ENCODE measurements at places on chromosomes 6 and 20.

GRCh38 chr20:3672547-3673171 is 9.2 kb downstream of the ADAM33 start:
- DNase-seq = no peak

DNA sequence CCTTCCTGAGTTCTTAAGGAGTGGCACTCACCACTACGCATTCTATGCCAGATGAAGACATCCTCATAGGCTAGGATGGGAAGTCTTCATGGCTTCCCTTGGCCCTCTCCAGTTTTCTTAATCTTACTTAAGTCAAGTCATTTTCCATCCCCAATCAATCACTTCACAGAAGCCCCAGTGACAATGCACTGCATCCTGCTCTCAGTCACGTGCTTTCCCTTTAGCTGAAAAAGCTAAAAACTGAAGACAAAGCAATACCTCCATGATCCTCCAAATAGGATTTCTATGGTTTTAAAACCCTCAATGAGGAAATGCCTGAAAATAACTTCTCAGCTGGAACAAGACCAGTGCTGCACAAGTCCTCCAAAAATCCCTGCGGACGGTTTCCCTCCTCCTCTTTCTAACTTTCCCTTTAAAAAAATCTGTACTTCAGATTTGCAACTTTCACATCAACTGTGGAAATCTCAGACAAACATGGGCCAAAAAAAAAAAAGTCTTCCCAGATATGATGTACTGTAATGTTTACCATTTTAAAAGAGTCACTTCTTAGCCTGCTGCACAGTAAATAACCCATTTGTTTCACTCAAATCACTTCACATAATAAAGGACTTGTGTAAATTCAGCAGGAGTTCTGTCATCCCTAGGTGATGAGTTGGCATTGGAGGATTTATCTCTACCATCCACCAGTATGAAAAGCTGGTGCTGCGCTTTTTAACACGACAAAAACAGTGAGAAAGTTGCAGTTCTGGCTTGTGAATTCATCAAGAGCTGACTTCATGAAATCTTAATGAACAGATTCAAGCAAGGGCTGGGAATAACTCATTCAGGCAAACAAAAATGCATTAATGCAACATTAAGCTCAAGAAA is 590.0 kb upstream of the NOX3 start:
- DNase-seq = no peak

- DNase-seq = no peak
These were observed 279.7 kb downstream of the UST start for GRCh38 chr6:149026530-149026942.

DNA sequence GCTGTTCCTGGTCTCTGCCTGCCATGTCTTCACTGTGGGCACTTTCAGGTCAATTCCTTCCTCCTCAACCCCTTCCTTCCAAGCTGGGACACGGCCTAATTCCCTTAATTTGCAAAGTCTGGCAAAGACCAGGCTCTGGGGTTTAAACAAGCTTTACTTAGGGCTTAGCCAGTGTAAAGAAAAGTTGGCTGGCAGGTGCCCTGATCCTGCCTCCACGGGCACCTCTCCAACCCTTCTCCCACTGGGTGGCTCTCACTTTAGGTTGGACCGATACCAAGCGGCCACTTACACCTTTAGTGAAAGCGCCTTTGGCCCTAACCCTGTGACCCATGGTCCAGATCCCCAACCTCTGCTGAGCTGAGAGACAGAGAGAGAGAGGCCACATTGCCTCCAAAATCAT is 13.7 kb upstream of the MLN start:
- no peak for DNase-seq

- DNase-seq = no peak
These were observed 74.5 kb downstream of the FOXF2 start for GRCh38 chr6:1463751-1464426.

GRCh38 chr6:11353921-11354389 is 121.5 kb upstream of the NEDD9 start:
- DNase-seq = peak; percentile 63

- no peak for DNase-seq
These were observed 242.0 kb upstream of the TBX18 start for GRCh38 chr6:85006362-85006761.

GRCh38 chr6:31568537-31568961 is 3.5 kb upstream of the LTA start:
- DNase-seq = no peak

DNA sequence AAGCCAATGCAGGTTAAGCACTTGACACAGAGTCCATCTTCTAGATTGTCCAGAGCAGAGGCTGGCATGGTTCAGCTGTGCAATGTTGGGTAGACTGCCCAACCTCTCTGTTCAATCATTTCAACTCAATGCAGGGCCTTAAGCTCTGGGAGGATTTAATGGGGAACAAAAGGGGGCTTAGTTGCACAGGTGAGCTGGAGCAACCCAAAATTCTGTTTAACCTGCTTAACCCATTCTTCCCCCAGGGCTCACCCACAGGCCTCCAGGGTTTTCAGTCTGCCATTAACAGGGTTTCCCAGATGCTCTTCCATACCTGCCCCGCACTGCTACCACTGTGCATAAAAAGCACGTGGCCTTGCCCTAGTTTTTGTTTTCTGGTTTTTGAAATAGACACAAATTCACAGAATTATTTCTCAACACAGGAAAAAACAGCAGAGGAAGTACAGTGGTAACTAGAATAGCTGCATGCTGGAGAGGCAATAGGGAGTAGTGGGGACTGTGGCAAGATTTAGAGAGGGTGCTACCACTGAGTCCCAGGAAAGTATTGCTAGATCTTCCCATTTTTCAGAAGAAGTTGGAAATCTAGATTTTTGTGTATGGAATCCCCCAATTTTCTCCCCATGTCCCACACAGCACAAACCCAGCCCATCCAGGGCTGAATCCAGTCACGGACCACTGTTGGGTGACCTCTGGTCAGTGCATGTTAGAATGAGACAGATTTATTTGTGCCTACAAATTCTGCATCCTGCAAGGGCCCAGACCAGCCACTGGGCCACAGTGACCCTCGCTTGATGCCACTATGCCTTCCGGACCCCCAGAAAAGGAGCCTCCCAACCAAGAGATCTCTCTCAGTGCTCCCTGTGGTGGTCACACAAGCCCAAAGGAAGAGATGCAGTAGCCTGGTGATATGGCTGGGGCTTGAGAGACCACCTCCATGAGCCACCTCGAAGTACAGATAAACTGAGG is 4.6 kb downstream of the PTGIS start:
- DNase-seq = no peak

DNA sequence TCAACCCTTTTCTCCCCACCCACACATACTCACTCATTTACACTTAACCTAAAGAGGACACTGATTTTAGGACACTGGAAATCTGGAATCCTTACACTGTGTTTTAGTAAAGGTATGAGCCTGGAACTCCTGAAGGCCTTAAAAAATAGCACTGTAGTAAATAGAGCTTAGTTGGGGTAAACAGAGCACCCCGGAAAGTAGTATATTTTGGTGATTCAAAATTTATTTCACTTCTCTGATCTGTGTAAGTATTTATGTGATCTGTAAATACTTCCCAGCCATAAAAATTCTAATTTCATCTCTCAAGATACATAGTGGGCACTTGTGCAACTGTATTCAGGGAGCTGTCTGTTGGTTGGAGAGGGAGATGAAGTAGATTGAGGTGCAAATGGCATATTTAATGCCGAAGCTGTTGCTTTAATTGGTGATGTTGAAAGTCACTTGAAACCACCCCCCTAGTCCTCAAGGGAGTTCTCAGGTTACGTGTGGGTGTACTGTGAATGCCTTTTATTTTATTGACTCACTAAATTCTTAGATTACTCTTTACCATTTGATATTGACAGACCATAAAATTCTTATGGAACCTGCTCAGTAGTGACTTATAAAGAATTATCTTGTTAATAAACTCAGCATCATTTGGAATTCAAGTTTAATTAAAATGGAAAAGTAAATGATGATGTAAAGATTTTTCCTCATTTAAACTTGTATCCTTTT is 154.9 kb downstream of the SOX4 start:
- DNase-seq = no peak
